ENCODE measurements at places on chromosomes 12 and 14.

DNA sequence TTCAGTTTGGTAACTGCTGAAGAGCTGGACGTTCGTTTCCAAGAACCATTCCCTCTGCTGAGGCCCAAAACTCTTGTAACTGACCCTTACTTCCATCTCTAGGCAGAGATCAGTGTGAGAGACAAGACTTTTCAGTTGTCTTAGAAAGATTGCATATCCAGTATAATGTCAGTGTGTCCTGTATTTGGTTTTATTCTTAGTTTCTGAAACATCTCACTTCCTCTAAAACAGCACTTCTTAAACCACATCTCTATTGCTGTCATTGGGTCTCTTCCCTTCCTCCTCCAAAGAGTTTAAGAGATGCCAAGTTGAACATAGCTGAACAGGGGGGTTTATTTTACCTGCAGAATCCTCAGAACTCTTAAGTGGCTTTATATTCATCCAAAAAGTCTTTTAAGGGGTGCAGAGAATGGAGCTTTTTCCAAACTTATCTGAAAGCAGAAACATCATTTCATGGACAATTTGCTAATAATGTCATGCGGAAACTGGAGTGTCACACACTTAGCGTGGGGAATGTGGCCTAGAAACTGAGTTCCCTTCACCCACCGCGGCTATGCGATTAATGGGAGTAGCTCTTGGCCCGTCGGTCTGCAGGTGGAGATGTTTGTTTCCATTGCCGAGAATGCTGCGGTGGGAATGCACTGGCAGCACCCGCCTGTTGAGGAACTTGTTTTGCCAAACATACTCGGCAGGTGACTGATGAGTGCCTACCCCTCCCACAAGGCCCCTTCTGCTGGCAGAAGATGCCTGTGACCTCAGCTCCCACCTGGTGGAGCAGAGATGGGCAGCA is 148.2 kb downstream of the ADGRD1 start:
- DNase-seq: no peak

DNA sequence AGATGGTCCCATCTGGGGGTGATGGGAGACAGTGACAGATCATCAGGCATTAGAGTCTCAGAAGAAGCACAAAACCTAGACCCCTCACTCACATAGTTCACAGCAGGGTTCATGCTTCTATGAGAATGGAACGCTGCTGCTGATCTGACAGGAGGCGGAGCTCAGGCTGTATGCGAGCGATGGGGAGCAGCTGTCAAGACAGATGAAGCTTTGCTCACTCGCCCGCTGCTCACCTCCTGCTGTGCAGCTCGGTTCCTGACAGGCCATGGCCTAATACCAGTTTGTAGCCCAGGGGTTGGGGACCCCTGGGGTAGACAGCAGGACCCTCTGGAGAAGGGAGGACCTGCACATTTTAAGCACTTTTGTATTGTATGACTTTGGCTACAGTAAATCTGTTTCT is 111.2 kb downstream of the LGMN start:
- DNase-seq: no peak

- no peak for DNase-seq
Observed at GRCh38 chr12:110635055-110635454, 21.1 kb downstream of the TCTN1 start.

DNA sequence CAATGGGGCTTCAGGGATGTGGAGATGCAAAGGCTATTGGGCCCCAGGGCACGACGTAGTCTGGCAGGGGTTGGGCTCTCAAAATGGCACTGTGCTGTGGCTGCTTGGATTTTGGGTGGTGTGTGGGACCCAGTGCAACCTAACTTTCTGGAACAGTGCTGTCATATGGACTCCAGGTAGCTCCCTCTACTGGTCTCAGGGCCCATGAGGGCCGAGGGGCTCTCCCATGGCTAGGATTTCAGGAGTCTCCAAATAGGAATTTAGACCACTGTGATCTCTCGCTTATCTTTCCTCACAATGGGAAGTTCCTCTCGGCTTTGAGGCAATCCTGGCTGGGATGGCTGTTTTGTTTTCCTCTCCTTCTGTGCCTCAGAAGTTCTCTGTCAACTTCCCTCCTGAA is 68.2 kb upstream of the MUCL1 start:
- no peak for DNase-seq

DNA sequence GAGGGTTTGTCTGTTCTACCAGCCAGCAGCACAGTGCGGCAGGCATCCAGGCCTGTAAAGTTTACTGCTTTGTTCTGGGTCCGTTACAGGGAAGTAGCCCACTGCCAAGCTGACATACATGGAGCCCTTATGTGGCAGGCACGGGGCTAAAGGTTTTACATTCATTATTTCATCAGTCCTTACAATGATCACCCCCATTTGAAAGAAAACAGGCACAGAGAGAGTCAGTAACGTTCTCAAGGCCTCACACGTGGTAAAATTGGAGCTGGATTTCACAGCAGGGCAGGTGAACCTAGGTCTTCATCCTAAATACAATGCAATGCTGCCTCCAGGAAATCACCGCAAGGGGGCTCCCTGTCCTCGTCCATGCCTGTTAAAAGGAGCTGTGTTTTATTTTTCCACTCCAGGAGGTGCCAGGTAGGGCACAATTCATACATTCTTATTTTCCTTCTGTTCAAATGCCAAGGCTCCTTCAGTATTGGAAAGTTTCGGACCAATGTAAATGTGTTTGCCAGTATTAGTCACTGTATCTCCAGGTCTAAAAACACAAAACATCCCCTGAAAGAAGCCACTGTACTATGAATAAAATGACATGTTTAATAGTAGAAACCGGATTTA is 172.2 kb upstream of the GZMB start:
- DNase-seq: no peak
